ENCODE measurements at places on chromosomes 13 and 19. TPM values are rescaled to one million over a fixed set of nuclear protein-coding genes. Genes with fewer than 3 reads are reported as not detected.

ZBTB7A gene
- 28.0 TPM for total RNA-seq

ANGPTL8 gene
- total RNA-seq = not detected

PABPC3 gene
- 0.23 TPM for total RNA-seq

AMER2 gene
- total RNA-seq = not detected

CBLC gene
- not detected for total RNA-seq

GSX1 gene
- total RNA-seq = not detected

IFNL1 gene
- total RNA-seq = 0.30 TPM

PRSS57 gene
- not detected for total RNA-seq

LILRA2 gene
- not detected for total RNA-seq

GIPR gene
- total RNA-seq = 3.3 TPM

CGB7 gene
- 0.38 TPM for total RNA-seq

MEIOSIN gene
- total RNA-seq = not detected

KIR2DL3 gene
- not detected for total RNA-seq

TEX29 gene
- total RNA-seq = not detected

XPO4 gene
- total RNA-seq = 7.4 TPM
